Fibroblast of villous mesenchyme (primary cell): ENCODE measurements at places on chromosomes 16 and 17. TPM values are rescaled to one million over a fixed set of nuclear protein-coding genes. Genes with fewer than 3 reads are reported as not detected.

CPHXL2 gene
- total RNA-seq: not detected in 2 replicates

DOC2A gene
- under 0.01 and 0.32 TPM in 2 replicates for total RNA-seq

KRT31 gene
- not detected in 2 replicates for total RNA-seq

DNA sequence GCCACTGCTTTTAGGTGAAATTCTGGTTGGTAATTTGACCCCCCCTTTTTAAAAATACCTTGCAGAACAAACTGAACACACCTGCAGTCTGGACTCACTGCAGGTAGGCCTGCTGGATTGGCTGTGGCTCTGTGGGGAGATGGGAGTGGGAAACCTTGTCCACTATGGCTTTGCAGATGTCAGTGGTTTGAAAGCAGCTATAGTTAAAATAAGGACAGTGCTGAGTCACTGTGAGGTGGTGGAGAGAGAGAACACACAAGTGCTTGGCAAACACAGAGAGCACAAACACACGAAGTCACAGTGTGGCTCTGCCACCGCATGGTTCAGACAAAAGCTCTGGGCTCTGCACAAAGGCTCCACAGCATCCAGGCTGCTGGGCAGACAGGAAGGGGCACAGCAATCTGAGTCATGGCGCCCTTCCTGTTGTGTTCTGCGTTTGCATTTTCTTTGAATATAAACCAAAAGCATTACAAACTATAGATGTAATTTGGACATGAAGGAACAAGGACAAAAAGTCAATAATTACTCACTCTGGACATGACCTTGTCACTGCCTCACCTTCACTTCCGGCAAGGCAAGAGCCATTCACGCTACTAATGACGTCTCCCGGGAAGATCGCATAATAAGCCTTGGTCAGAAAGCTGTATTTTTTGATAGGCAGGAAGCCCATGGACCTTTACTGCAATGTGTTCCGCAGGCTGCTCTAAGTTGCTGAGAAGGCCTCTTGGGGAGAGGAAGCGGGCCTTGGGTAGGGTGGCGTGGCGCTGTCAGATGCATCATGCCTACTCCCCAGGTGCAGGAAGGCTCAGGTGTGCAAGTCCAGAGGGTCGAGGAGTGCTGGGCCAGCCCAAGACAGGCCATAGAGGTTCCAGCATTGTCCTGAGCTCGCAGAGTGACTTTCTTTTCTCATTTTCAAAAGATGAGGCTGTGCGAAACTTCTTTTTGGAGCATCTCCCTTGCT lies 60.1 kb upstream of the MED9 start:
- DNase-seq: peak; percentile 73

GRCh38 chr16:80027007-80027965 lies 426.7 kb upstream of the MAF start:
- DNase-seq: peak; percentile 95
